ENCODE measurements at places on chromosomes 7 and 10. TPM values are rescaled to one million over a fixed set of nuclear protein-coding genes. Genes with fewer than 3 reads are reported as not detected.
A peak's percentile ranks its signal among the peaks of the same experiment; 100 is the strongest.

DNA sequence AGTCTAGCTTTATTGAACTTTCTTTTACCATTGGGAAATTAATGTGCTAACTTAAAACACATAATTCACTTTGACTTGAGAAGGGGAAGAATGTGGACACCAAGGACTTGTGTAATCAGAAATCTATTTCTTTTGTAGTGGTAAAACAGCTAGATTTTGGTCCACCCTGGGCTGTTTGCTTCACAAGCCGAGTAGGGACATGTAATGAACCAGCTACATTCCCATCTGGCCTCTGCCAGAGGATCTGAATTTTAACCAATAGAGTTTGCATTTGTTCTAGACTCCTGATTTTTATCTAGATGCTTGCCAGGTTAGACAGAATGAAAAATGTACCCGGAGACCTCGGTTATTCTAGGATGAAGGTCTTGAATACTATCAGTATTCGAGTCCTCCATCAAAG, 1.9 kb downstream of the CACNB2 start:
- no peaks in the 10 kb centered on the region for H3K36me3 ChIP-seq
- H3K27ac ChIP-seq, result no peak overlapping the region
- H3K4me1 ChIP-seq, result peaks cover 3% of the 10 kb centered on the region
- no peak for DNase-seq
- peaks cover 30% of the 10 kb centered on the region for H3K27me3 ChIP-seq

DNA sequence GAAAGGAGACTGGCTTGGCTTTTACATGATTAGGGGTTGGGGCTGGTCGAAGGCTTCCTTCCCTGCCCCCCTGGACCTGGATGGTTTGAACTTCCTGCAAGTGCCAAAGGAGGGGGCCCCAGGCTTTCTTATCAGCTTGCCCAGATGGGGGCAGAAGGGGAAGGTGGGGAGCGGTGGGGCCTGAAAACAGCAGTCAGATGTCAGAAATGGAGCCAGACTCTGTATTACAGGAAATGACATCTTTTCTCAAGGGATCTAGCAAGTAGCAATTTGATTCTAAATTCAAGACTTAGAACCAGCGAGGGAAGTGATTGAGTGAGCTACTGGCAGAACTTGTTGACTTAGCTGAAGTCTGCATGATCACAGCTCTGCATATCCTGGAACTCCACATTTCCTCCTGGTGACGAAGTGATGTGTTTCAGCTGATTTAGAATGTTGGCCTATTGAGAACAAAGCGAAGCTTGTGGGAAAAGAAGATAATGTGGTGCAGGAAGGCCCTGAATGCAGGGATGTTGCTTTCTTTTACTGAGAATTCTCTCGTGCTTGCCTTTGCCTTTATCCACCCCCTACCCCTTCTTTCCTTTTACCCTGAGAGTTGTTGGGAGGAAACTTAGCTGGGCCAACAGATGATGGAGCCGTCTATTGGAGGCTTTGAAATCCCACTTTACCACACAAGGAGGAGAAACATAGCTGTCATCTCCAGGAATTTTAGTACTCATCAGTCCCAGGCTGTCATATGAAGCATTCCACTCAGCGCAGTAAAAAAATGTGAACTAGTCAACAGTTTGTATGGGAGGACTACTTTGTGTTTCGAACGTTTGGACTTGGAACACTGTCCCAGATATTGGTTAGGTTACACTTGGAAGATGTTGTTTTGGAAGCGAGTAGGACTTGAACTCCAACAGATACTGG, 43.2 kb downstream of the CCNY start:
- H3K4me3 ChIP-seq, result peak overlapping the region; percentile 59
- peaks cover 69% of the 10 kb centered on the region for H3K4me1 ChIP-seq
- H3K36me3 ChIP-seq, result peaks cover 1% of the 10 kb centered on the region
- H3K27ac ChIP-seq, result peak overlapping the region; percentile 84

GRCh38 chr10:108789336-108789735, 1134.0 kb downstream of the XPNPEP1 start:
- no peaks in the 10 kb centered on the region for H3K36me3 ChIP-seq
- no peak for DNase-seq
- H3K4me3 ChIP-seq, result no peak overlapping the region

DNA sequence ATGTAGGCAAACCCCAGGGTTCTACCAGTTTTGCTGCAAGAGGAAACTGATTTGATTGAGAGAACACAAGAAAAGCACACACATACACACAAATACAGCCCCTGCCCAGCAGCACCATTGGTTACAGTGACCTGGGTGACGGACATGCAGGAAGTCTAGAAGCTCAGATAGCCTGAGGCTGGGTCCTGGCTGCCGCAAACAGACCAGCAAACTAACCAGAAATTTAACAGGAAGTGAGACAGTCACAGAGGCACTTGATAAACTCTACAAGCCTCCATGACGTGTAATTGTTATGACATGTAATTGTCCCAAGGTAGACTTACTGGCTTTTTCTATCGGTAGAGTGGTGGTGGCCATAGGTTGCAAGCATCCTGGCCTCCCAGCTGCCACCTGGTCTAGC, 58.9 kb downstream of the PRKAR2B start:
- peaks cover 7% of the 10 kb centered on the region for H3K36me3 ChIP-seq
- no peaks in the 10 kb centered on the region for H3K27me3 ChIP-seq
- H3K4me1 ChIP-seq, result peaks cover 3% of the 10 kb centered on the region

GRCh38 chr7:117612637-117613036, 132.8 kb downstream of the CFTR start:
- H3K27ac ChIP-seq, result no peak overlapping the region
- no peaks in the 10 kb centered on the region for H3K4me1 ChIP-seq
- H3K36me3 ChIP-seq, result no peaks in the 10 kb centered on the region
- no peak for DNase-seq

- H3K4me1 ChIP-seq, result no peaks in the 10 kb centered on the region
- no peak for DNase-seq
- H3K27me3 ChIP-seq, result no peaks in the 10 kb centered on the region
- H3K27ac ChIP-seq, result no peak overlapping the region
Observed at GRCh38 chr10:8013006-8013405, 41.5 kb upstream of the GATA3 start.

- H3K36me3 ChIP-seq, result no peaks in the 10 kb centered on the region
- no peak overlapping the region for H3K4me3 ChIP-seq
- no peak overlapping the region for H3K27ac ChIP-seq
- H3K27me3 ChIP-seq, result no peaks in the 10 kb centered on the region
- no peak for DNase-seq
Observed at GRCh38 chr7:27051451-27051850, 44.3 kb downstream of the HOXA1 start.

DNA sequence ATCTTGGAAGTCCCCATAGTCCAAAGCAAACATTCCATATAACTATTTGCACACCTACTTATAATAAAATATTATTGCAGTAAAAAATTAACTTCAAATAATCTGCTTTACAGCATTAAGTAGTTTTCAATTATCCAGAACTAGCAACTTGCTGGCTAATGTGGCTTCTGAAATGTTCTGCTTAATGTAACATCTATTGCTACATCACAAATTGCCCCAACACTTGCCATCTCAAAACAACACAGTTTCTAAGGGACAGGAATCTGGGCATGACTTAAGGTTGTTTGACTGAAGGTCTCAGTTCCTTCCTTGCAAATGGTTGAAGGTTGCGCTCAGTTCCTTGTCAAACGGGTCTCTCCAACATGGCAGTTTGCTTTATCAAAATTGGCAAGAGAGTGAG, 378.5 kb upstream of the SEMA3C start:
- H3K27ac ChIP-seq, result no peak overlapping the region
- H3K27me3 ChIP-seq, result no peaks in the 10 kb centered on the region
- H3K4me1 ChIP-seq, result no peaks in the 10 kb centered on the region
- H3K4me3 ChIP-seq, result no peak overlapping the region
- DNase-seq, result no peak

DNA sequence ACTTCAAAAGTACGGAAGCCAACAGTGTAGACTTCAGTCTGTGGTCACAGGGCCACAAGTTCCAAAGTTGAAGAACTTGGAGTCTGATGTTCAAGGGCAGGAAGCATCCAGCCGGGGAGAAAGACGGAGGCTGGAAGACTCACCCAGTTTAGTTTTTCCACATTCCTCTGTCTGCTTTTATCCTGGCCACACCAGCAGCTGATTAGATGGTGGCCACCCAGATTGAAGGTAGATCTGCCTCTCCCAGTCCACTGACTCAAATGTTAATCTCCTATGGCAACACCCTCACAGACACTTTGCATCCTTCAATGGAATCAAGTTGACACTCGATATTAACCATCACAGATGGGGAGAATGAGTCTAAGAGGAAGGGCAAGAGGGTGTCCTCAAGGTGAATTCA, 19.3 kb upstream of the FRMD4A start:
- no peaks in the 10 kb centered on the region for H3K27me3 ChIP-seq
- H3K36me3 ChIP-seq, result no peaks in the 10 kb centered on the region
- no peak overlapping the region for H3K27ac ChIP-seq
- H3K4me1 ChIP-seq, result no peaks in the 10 kb centered on the region
- H3K4me3 ChIP-seq, result no peak overlapping the region

GRCh38 chr7:128021366-128021765, 9.9 kb downstream of the LRRC4 start:
- DNase-seq, result no peak
- no peaks in the 10 kb centered on the region for H3K27me3 ChIP-seq
- no peak overlapping the region for H3K27ac ChIP-seq
- H3K36me3 ChIP-seq, result peaks cover 24% of the 10 kb centered on the region
- peaks cover 7% of the 10 kb centered on the region for H3K4me1 ChIP-seq

DNA sequence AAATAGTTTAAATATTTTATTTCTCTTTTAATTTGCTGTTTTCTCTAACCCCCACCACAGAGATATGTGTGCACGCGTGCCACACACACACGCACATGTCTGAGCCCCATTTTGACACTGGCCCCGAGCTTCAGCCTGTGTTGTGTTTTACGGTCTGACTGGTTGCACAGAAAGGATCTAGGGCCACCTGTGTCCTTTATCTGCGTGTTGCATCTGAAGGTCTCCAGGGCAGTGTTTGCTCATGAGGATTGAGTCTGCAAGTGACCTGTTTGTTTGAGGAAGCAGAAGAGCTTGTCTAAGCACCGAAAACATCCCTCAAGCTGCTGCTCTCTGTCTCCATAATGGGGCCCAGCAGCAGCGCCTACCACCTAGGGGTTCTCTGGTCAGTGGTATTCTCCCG, 266.4 kb upstream of the LYZL1 start:
- H3K27ac ChIP-seq, result no peak overlapping the region
- no peaks in the 10 kb centered on the region for H3K4me1 ChIP-seq
- peaks cover 9% of the 10 kb centered on the region for H3K27me3 ChIP-seq
- H3K4me3 ChIP-seq, result no peak overlapping the region
- H3K36me3 ChIP-seq, result no peaks in the 10 kb centered on the region

DNA sequence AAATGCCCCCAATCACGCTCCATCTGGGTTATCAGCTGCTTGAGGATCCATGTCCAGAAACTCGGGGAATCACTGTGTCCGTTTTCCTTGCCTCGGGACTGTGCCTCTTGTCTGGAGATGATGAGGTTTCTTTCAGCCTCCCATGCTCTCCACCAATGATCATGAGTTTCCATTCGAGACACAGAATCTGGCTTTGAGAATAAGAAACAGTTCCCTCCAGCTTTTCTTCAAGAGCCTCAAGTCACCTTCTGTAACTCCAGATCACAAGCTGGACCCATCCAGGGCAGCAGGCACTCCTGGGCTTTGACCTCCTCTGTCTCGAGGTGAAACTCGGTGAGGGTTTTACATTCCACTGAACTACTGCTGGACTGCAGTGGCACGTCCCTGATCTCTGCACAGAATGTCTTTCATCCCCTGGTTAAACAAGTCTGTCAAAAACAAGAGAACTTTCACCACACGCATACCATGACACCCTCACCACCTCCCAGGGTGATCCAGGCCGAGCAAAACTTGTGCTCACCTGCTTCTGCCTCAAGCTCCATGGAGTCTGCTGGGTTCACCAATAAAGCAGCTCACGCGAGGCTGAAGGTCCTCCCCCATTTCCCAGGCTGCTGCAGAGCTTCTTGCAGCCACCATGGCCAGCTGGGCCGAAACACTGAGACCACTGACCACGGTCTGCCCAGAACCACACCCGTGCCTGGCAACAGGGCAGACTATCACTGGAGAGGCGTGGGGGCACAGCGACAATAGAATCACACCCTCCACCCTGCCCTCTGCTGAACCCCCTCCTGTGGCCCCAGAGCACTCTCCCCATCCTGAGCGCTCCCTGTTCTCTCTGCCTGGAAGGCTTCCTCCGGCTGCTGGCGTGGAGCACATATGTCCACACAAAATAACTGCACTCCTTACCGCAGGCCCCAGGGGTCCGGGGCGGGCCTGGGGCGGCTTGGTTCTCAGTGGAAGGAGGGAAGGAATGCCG, 25.1 kb downstream of the MAT1A start:
- no peaks in the 10 kb centered on the region for H3K36me3 ChIP-seq
- H3K4me1 ChIP-seq, result no peaks in the 10 kb centered on the region
- H3K27me3 ChIP-seq, result peaks cover 2% of the 10 kb centered on the region

DNA sequence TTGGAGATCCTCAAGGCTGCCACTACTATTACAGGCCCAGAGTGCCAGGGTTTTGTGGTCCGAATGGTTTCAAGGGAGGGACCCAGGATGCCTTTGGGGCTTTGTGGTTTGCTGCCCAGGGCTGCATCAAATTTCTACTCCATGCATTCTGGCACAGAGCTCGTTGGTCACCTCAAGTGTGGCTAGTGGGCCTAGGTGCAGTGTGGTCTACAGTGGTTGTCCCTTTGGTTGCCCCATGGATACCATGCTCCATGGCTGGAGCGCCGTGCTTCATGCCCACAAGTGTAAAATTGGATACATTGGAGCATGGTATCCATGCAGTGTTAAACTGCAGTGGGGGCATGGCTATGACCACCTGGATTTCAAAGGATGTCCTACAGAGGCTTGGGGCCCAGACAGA, 5.4 kb upstream of the PRF1 start:
- no peak overlapping the region for H3K27ac ChIP-seq
- DNase-seq, result no peak
- H3K36me3 ChIP-seq, result no peaks in the 10 kb centered on the region
- H3K27me3 ChIP-seq, result no peaks in the 10 kb centered on the region
- peaks cover 13% of the 10 kb centered on the region for H3K4me1 ChIP-seq

GRCh38 chr10:61486251-61486650, 33.1 kb upstream of the TMEM26 start:
- H3K27me3 ChIP-seq, result peaks cover 3% of the 10 kb centered on the region
- H3K27ac ChIP-seq, result no peak overlapping the region
- H3K4me1 ChIP-seq, result no peaks in the 10 kb centered on the region
- no peak for DNase-seq

GRCh38 chr10:90126256-90126595, 424.8 kb downstream of the KIF20B start:
- no peaks in the 10 kb centered on the region for H3K36me3 ChIP-seq
- H3K27ac ChIP-seq, result no peak overlapping the region

GRCh38 chr10:49164559-49165188, 23.5 kb downstream of the TMEM273 start:
- H3K4me3 ChIP-seq, result no peak overlapping the region
- DNase-seq, result peak; percentile 46
- H3K36me3 ChIP-seq, result no peaks in the 10 kb centered on the region
- no peaks in the 10 kb centered on the region for H3K4me1 ChIP-seq

ST7 gene
- total RNA-seq, result 5.2 TPM

STEAP1 gene
- 3.3 TPM for total RNA-seq

CTAGE8 gene
- total RNA-seq, result 1.3 TPM

EN2 gene
- total RNA-seq, result not detected

PRSS37 gene
- total RNA-seq, result not detected

TMEM229A gene
- not detected for total RNA-seq

Measured in activated naive CD4-positive, alpha-beta T cell treated with anti-CD3 and anti-CD28 coated beads for 36 hours (primary cell).